ENCODE measurements at places on chromosomes 11 and 22.

DNA sequence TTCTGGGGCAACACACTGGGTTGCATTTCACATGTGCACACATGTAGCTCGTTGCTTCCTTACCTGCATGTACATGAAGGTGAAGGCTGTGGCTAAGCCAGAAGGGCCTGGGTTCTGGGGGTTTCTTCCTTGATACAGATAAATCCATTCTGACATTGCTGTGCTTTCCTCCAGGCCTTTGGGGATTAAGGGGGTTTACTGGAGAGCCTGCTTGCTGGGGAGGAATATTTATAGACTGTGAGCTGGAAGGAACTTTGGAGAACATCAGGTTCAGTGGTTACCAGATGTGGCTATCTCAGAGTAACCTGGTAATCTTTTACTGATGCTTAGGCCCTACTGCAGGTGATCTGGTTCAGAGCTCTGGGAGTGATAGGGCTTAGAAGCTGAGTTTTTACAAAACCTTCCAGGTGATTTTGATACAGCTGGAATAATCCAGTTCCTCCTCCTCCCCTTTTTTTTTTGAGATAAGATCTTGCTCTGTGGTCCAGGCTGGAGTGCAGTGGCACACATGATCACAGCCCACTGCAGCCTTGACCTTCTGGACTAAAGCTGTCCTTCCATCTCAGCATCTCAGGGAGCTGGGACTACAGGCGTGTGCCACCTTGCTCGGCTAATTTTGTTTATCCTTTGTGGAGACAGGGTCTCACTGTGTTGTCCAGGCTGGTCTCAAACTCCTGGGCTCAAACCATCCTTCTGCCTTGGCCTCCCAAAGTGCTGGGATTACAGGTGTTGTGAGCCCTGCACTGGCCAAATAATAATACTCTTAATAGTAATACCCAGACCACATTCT lies 19.9 kb downstream of the ACO2 start:
- no peak for DNase-seq

- no peak for DNase-seq
Observed at GRCh38 chr11:105081412-105082150, 36.4 kb upstream of the CARD16 start.

DNA sequence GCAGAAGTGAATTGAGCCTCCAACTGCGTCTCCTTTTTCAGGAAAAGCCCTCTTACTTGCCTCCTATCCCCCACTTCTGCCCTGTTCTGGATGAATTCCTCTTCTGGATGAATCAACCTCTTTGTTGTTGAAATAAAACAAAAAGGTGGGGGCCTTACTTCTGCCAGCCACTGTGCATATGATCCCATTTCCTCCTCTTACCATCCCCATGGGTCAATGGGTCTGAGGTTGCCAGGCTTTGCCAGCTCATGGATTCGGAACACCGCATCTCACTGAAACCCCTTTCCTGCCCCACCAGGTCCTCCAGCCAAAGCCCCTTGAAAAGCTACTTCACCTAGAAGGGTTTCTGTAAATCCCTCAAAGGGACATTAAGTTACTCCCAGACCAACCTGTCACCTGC lies 3.7 kb upstream of the CHST1 start:
- DNase-seq, result no peak

- DNase-seq, result no peak
Observed at GRCh38 chr22:17271711-17272451, 52.6 kb upstream of the ADA2 start.

GRCh38 chr11:117425679-117426296 lies 98.1 kb downstream of the CEP164 start:
- DNase-seq, result no peak

DNA sequence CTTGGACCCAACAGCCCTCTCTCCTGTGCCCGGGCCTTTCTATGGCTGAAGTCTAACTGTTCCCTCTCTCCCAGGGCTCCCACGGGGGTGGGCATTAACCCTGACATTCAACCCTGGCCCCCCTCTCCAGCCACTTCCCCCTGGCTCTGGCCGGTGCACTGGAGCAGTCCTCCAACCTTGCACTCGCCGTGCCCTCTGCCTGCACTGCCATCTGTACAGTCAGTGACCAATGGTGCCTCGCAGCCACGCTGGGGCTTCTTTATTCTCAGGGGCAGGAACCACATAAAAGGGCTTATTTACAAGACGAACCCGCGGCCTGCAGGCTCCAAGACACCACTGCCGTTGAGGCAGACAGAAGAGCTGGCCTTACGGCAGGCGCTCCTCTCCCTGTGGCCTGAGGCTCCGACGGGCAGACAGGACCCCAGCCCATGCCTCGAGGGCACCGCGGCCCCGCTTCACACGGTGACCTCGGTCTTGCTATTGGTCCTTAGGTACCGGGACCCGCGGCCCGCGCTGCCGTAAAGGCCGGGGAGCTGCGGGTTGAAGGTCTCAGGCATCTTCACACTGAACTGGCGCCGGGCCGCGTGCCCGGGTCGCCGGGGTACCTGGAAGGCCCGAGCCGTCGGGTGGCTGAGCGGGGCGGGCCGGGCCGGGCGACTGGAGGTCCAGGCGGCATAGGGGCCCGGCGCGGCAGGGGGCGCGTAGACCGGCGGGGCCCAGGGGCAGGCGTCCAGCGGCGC lies 5.4 kb downstream of the SHISA8 start:
- DNase-seq, result no peak

- DNase-seq, result no peak
Observed at GRCh38 chr22:31829505-31829904, 75.7 kb downstream of the DEPDC5 start.

DNA sequence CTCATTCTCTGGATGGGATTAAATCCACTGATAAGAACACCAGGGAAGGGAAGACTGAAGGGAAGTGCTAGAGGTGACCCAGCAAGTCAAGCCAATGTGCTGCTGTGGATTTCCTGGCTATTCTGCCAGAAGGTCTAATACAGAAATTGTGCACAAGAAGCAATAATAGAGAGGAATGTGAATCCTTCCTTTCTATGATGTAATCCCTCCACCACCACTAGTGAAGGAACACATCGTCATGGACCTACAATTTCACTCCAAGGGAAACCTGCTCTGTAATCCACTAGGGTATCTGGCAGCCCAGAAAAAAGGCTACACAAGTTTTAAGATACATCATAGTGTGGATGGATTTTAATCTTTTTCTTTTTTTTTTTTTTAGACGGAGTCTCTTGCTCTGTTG lies 17.4 kb downstream of the LARGE2 start:
- no peak for DNase-seq

DNA sequence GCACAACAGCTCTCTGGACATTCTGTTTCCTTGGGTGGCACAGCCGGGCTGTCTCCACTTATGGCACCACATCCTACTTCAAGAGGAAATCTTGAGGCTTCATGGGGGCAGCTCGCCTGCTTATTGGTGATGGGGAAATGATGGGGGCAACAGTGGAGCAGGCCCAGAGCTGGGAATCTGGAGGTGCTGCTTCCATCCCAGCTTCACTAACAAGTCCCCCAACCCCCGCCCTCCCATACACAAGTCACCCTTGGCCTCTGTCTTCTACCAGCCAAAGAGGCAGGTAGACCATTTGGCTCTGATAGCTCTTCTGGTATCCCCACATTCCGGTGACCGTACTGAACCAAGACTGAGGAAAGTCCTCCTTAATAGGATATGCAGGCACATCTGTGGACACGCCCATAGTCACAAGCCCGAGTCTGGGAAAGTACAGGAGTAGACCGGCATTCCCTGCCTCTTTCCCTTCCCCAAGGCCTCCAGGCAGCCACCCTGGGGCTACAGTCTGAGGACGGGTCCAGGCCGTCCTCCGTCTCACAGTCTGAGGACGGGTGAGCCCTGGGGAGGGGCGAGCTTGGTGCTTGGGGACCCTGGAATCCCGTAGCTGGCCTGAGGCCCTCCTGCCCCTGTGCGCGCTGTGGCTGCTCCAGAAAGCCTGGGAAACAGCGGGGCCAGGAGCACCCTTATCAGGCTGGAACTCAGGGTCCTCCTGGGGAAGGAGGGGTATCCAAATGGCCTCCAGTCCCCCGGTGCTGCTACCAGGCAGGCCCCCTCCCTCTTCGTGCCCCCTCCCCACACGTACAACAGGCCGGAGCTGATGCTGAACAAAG lies 145.6 kb downstream of the FEZ1 start:
- DNase-seq, result no peak

DNA sequence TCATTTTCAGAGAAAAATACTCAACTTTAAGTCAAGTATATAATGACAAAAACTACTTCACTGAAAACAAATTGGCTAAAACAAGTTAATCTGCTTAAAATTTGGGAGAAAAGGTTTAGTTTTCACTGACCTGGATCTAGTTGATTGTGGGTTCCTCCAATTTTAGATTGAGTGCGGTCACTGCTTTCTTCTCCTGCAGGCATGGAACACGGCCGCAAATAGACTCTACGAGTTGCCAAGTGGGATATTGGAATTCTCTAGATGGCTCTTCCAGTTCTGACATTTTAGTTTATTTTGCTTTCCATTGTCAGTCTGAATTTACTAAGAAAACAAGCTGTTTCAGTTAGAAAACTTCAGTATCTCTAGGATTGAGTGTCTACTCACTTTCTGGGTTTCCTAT lies 12.3 kb downstream of the OR4C5 start:
- no peak for DNase-seq

DNA sequence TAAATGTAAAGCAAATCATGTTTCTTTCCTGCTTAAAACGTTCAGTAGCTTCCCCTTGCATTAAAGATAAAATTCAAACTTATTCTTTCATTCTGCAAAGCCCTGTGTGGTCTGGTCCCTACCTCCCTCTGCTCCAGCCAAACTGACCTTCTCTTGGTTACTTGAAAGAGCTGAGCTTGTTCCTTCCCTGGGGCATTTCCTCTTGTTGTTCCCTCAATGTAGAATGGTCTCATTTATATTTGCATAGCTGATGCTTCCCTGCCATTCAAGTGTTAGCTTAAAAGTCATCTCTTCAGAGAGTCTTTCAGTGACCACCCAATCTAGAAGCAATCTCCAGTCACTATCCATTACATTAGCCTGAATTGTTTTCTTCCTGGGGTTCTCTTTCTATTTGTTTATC lies 1618.5 kb upstream of the TENM4 start:
- DNase-seq, result no peak

DNA sequence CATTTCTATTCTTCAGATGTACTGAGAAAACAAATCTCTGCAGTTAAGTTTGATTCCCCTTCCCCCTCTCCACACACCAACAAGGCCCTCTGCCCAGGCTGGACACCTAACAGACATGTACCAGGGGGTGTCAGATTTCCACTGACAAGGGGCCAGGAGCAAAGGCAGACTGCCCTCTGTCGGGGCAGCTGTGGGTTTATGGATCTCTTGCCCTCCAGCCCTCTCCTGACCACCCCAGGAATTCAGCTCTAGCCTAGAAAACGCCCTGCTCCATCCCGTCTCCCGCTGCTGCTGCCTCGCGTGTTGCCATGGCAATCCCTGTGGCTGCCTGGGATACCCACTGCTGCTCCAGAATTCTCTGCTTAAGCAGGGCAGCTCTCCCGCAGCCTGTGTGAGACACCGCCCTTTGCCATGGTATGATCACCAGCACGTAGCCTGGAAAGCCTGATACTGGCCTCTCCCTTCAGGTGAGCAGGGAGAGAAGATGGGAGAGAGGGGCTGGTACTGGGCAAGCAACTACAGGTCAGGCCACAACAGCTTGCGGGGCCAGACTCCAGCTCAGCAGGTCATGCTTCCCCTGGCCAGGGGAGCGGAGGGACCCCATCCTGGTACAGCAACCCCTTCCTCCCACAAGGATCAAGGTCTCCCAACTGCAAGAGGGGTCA lies 41.6 kb downstream of the BUD13 start:
- peak; percentile 60 for DNase-seq

- DNase-seq, result no peak
Observed at GRCh38 chr22:49856766-49857618, 3.3 kb downstream of the ZBED4 start.

GRCh38 chr11:3826721-3827120 lies 14.0 kb downstream of the RHOG start:
- DNase-seq, result peak; percentile 76

GRCh38 chr22:27903805-27904473 lies 15.1 kb downstream of the PITPNB start:
- no peak for DNase-seq

DNA sequence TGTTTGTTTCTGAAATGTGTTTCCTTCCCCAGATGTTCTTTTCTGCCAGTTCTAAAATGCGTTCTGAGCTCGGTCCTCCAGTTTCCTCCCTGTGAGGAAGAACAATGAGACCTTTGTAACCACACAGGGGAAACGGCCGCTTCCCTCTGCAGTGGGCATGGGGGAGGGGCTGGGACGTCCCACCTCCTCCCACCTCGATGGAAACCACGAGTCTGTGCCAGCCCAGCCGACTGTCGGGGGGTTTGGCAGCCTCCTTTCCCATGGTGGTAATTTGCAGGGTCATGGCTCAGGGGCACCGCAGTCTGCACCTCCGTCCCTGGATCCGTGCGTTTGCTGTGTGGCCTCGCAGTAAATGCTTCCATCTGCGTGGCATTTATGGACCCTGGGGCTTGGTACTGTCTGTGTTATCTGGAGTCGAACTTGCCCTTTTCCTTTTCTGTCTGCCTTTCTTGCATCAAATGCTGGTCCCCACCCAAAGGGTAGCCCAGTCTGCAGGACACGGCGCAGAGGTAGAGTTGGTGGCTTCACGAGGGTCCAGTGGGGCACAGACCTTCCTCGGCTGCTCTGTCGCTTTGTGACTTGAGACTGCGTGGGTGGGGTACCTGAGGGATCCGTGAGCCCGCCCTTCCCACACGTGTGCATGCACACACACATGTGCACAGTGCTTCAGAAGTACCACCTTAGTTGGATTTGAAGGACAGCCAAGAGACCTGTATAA lies 16.1 kb downstream of the LRP5 start:
- peak; percentile 54 for DNase-seq

- DNase-seq, result no peak
Observed at GRCh38 chr11:95301474-95301873, 70.5 kb upstream of the SESN3 start.

DNA sequence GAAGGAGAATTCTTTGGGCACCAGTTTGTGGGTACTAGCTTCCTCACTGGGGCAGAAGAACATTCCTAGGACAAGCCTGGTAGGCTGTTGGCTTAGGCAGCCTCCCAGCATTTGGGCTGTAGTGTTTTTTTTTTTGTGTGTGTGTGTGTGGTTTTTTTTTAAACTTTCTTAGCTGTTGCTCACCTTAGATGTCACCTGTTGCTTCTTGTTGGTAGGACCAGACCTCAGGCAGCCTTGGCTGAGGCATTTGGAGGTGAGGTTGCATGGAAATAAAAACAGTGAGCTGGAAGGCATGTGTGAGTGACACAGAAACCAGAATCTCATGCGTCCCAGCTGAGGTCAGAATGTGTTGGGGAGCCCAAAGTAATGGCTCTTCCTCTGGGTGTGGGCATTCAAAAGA lies 21.3 kb downstream of the AMPD3 start:
- no peak for DNase-seq

- DNase-seq, result no peak
Observed at GRCh38 chr11:125245299-125245698, 80.7 kb downstream of the PKNOX2 start.

GRCh38 chr22:27206374-27207133 lies 549.2 kb downstream of the MIAT start:
- DNase-seq, result no peak

DNA sequence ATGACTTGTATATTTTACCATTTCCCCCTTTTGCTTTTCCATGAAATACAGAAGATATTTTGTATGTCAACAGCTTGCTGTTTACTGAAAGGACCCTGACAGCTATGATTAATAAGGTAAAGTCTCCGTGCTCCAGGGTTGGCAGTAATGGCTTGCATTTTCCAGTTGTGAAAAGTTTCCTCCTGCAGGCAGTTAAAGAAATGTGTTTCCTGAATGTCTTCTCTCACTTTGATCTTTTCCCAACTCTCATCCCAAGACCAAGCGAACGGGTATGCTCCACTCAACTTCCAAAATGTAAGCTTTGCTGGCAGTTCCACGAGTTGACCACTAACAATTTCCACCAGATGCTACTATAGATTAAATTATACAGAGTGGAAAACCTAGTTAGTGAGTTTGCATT lies 8.9 kb downstream of the FIBIN start:
- DNase-seq, result no peak
